ENCODE measurements at places on chromosomes 5 and 9. TPM values are rescaled to one million over a fixed set of nuclear protein-coding genes. Genes with fewer than 3 reads are reported as not detected.

- no peak for DNase-seq
These were observed 2.4 kb downstream of the BBLN start for GRCh38 chr9:128162215-128163026.

- no peak for DNase-seq
These were observed 88.2 kb upstream of the ANKRD55 start for GRCh38 chr5:56321236-56321881.

CXCL14 gene
- total RNA-seq, result not detected

ACOT12 gene
- total RNA-seq, result not detected

- DNase-seq, result no peak
These were observed 214.7 kb downstream of the IRX2 start for GRCh38 chr5:2536632-2537377.

GRCh38 chr5:129425031-129425430 lies 35.1 kb upstream of the ADAMTS19 start:
- no peak for DNase-seq

GPR151 gene
- total RNA-seq, result not detected

DNA sequence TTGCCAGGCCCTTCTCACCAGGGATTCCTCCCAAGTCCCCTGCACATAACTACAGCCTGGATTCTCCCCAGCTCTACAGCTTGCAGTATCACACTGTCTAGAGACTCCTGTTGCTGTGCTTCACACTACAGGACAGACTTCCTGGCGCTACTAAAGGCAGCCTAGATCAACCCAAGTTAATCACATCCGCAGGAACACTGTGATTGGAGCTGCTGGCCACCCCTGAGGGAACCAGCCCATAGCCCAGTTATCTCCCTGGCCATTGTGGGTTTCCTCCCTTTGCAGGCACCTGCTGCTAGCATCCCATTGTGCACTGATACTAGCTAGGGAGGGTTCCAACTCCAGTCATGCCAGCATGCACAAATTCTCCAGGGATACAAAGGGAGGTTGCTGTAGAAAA lies 53.5 kb downstream of the NLN start:
- no peak for DNase-seq

Data from activated CD8-positive, alpha-beta T cell treated with anti-CD3 and anti-CD28 coated beads, Interleukin-2, amount 10 ng/mL, durations not matched to agents 7 days and 5 days (primary cell).